ENCODE measurements at places on chromosomes 11 and 22.

- peak; percentile 71 for DNase-seq
Measured at GRCh38 chr11:123407130-123407995, 22.7 kb upstream of the GRAMD1B start.

DNA sequence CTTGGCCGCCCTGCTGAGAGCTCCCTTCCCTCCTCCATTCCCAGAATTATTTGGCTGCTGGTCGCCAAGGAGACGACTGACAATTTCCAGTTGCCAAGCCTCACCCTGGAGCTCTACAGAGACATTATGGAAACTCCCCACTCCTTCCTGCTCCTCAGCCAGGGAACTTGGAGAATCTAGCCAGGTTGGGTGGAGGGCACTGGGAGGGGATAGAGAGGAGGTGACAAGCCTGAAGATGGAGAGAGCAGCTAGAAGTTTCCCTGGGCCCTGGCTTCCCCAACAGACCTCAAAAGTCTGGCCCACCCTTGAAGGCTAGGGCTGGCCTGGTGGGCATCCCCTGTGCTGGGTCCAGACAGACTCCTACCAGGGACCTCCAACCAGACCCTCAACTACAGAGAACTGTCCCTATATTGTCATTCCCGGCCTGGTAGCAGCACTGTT, 6.7 kb upstream of the VSIG10L2 start:
- no peak for DNase-seq

DNA sequence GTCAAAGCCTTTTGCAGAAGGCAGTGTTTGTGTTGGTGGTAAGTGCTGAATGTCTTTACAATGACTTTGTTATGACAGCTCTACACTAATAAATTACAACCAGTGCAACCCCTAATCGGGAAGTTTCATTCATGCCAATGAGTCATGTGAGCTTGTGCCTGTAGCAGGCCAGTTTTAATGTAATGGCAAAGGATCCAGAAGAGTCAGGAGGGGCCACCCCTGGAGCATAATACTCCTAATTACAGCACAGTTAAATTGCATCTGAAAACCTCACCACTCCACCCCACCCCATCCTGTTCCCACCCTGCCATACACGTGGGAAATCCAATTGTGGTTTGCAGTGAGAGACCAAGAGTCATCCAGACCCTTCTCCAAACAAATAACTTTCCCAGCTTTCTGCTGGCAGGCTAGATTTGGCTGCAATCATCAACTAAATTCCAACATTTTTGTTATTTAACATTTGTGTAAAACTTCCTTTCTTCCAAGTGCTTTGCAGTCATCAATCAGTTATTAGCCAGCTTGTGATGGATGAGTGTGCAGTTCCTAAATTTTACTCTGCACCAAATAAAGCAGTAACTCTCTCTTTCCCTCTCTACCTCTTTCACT, 277.3 kb upstream of the FAT3 start:
- peak; percentile 78 for DNase-seq

DNA sequence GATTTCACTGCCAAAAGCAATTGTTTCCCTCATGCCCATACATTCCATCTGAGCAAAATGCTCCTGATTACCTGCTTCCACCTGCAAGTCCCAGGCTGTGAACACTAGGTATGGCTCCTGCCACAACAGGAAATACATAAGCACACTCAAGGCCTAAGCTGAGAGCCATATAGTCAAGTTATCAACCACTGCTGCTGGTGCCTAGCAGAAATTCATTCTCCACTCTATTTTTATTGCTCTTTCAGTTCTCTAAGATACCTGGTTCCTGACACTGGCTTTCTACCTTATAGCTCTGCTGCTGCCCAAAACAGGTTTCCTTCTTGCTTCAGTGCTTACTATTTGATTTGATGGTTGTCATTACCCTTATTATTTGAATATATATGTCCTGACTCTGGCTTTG, 31.6 kb downstream of the SLC36A4 start:
- DNase-seq = no peak

All from astrocyte of the spinal cord (primary cell).